ENCODE measurements at places on chromosomes 6 and 20.

DNA sequence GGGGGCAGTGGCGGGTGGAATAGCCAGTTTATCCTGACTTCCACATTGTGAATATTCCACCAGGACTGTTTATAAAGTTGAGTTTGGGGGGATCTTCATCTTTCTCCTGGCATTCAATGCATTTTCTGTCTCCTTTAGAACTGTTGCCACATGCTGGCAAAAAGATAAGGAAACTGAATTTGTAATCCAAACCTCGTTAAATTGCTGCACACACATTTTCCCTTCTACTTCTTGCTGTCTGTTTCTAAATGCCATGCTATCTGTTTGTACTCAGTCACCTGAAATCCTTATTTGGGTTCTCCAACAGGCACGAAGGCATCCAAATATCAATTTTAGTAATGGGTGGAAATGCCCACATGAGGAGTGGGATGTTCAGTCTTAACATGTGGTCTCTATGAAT, 180.2 kb upstream of the CCN2 start:
- no peak for DNase-seq

- DNase-seq = no peak
Measured at GRCh38 chr20:14341801-14342200, 4.4 kb upstream of the FLRT3 start.

DNA sequence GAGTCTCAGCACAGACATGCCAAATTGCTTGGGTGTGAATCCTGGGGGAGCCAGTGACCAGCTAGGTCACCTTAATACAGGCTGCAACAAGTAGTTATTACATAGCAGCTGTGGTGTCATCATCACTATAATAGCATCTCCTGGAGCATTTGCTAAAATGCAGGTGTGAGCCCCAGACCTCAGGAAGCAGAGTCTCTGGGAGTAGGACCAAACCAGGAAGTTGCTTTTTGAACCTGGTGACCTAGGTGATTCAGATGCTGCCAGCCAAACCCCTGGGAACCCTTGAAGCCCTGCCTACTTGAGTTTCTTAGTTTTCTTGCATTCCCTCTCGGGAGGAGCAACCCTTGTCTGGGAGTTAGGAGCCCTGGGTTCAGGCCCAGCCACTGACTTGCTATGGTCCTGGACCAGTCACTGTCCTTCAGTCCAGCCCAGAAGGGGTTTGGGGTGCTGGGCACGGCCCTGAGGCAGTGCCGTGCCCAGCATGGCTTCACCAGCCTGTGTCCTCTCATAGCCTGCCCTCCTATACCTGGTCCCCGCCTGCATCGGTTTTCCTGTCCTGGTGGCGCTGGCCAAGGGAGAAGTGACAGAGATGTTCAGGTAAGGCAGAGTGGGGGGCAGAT, 39.3 kb upstream of the ID1 start:
- DNase-seq = no peak

GRCh38 chr6:351011-351866, 40.3 kb upstream of the IRF4 start:
- no peak for DNase-seq

GRCh38 chr20:16472045-16472872, 101.0 kb downstream of the KIF16B start:
- DNase-seq = no peak

- no peak for DNase-seq
Measured at GRCh38 chr6:21590346-21590745, 3.2 kb upstream of the SOX4 start.

GRCh38 chr6:165762876-165763275, 99.8 kb upstream of the PDE10A start:
- DNase-seq = no peak

GRCh38 chr6:131379948-131380347, 193.1 kb upstream of the ARG1 start:
- no peak for DNase-seq

GRCh38 chr6:13425270-13425873, 62.0 kb downstream of the GFOD1 start:
- DNase-seq = no peak

- no peak for DNase-seq
Measured at GRCh38 chr6:154476494-154476893, 34.0 kb downstream of the CNKSR3 start.

GRCh38 chr6:1500913-1501312, 108.8 kb upstream of the FOXC1 start:
- no peak for DNase-seq

DNA sequence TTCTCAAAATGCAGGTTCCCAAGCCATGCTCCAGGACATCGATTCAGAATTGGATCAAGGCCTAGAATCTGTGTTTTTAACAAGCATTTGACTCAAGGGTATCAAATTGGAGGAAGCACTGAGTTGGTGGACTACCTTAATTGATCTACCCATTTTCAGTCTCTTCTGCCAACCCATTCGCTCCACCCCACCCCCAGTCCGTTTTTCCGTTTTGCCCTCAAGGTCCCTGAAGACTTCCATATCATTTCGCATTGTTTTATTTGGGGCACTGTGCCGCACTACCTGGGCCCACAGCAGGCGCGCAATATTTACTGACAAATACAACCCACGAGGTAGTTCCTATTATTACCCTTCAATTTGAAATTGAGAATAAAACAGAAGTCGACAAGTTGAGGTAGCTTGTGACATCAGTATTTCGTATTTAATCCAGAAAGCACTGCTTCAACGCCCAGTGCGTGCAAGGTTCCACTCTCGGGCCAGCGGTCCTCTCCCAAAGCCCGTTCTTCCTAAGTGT, 557 bp upstream of the DHX35 start:
- no peak for DNase-seq

DNA sequence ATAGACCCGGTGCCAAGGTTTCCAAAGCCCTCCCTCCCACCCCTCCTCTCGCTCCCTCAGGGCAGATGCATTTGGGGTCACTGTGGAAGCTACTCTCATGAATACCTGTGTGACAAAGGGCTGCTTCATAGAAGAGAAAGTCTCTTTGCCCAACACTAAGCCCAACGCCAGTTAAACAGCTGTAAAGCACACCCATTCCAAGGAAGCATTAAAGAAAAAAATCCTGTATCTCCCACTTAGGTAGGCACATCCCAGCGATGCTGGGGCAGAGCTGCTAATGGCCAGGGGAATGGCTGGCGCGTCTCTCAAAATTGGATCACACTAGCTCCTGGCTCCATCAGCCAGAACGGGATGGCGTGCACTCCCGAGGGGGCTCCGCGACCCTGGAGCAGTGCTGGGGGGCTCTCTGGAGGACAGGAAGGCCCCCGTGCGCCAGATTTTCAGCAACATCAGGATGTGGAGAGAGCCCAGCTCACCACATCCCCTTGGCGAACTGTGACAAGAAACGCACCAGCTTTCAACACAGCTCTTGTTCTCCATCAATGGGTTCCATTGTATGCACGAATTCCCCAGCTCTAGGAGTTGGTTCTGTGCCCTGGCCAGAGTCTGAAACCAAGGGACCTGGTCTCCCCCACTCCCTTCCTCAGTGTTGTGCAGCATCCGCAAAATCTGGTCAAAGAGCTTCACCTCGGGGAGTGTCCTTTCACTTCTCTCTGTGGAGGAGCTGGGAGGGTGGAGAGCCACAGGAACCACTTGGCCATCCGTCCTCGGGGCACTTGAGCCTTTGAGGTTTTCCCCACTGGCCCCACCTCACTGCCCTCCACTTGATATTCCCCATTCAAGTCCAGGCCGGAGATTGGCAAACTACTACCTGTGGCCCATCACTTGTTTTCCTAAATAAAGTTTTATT, 74.1 kb downstream of the TFAP2C start:
- no peak for DNase-seq

GRCh38 chr6:5989141-5989723, 17.5 kb downstream of the NRN1 start:
- no peak for DNase-seq

DNA sequence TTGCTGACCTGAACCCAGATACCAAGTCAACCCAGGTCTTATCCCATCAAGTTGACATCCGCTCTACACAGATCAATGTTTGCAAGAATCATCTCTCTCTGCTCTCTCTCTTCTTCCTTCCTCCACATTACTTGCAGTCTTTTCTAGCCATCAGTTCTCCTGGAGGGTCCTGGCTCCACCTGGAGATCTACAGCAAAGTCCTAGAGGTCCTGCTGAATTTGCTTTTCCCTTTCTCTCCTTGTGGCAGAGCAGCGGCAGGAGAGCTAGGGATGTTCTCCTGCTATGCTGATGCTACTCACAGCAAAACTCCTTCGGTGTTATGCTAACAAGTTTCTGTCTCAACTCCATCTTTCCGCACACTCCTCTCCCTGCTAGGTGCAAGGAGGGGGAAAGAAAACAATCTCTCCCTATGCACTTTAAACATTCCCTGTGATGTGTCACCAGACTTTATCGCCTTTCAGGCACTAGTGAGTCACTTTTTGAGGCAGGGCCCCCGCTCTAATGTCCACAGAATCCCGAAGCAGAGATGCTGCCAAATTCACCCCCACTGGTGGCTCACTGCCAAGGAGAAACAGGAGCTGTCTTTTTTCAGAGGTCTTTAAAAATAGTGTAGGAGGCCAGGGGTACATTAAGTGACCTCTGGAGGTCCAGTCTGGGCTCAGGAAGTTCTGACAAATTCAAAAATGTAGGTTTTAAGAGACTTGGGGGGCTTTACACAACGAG, 62.6 kb downstream of the FAM50B start:
- DNase-seq = no peak

DNA sequence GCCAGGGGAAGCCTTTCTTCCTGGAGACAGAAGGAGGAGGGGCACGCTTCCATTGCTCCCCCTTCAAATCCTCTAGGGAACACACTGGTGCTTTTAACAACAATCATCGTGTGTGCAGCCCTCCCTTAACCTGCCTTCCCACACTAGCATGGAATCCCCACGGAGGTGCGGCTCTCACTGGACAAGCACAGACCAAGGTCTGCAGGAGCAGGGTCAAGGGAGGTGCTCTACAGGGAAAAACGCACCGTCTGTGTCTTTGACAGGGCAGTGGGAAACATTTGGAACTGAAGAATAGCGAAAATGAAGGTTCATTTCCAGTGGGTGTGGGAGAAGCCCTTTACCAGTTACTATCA, 527.1 kb downstream of the QKI start:
- DNase-seq = no peak

DNA sequence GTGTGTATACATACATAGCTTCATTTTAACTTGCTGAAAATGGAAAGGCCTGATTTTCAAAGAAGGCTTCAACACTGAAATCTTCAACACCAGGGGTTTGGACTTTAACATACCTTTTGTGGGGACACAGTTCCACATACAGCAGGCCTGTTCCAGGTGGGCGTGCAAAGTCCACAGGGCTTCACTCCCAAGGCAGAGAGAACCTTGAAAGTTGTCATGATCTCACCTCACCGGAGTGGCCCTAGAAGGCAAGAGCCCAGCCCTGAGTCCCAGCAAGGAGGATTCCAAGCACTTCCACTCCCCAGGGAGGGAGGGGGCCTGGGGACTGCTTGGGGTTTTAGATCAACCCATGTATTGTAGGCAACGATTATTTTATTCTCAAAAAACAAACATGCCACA, 47.2 kb downstream of the TMEM242 start:
- DNase-seq = no peak

GRCh38 chr20:51482836-51483473, 59.6 kb downstream of the NFATC2 start:
- DNase-seq = no peak

GRCh38 chr6:113857556-113858479, 673 bp downstream of the MARCKS start:
- no peak for DNase-seq

DNA sequence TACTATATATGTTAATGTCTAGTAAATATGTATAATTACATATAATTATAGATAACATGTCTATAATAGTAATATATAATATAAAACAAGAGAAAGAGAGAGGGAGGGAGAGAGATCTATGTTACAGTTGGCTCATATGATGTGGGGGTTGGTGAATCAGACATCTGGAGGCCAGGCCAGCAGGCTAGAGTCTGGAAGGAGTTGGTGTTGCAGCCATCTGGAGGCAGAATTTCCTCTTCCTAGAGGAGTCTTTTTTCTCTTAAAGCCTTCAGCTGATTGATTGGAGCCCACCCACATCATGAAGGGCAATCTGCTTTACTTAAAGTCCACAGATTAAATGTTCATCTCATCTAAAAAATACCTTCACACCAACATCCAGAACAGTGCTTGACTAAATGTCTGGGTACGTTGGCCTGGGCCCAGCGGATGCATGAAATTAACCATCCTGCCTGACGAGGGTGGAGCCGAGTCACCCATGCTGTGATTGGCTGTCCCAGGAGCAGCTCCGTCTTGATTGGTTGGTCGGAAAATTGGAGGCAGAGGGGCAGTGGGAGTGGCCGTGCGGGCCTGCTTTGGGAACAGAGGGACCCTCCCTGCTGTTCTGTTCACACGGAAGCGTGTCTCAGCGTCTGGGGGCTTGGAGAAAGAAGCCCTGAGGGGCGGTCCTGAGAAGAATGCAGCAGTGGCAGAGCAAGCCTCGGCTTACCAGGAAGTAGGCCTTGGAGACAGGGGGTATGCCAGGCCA, 392.4 kb downstream of the QKI start:
- no peak for DNase-seq

DNA sequence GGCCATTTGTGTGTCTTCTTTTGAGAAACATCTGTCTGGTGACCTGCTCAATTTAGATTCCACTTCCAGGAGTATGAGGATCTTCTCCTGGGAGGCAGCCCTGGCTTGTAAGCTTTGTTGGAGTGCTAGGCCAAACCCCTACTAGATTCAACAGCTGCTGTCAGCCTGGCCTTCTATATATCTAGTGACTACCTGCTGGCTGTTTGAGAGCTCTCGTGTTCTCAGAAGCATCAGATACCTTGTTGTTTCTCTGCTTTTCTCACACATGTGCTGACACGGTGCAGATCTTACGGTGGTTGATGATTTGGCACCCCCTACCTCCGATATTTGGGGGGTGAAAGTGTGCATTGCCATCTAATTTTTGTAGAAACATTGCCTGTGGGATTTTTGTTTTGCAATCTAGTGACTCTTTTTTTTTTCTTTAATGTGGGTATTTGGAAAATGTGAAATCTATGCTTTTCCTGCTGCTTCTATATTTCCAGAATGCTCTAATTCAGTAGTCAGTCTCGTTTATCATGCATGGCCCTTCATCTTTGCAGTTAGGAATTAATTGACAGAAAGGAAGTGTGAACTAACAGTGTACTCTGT, 4.7 kb downstream of the CCN2 start:
- DNase-seq = no peak

GRCh38 chr6:161394437-161394836, 120.6 kb upstream of the AGPAT4 start:
- DNase-seq = no peak

- no peak for DNase-seq
Measured at GRCh38 chr6:147126618-147127022, 77.6 kb upstream of the STXBP5 start.

DNA sequence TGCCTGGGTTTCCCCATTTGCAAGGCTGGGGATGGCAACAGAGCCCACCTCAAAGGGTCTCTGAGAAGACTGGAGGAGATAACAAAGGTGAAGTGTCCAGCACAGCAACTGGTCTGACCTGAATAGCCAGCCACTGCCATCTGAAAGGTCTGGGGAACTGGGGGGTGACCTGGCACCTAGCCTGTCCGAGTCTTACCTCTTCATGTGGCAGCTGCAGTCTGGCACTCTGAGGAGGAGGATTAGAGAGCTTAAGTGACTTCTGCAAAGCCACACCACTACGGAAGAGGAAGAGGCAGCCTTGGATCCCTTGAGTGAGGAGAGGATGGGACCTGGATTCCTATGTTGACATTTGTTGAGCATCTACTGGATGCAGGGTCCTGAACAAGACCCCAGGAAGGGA, 22.2 kb downstream of the C20orf203 start:
- DNase-seq = no peak

- DNase-seq = no peak
Measured at GRCh38 chr6:36639171-36639808, 39.2 kb upstream of the CDKN1A start.
